ENCODE measurements at places on chromosomes 3 and 15. TPM values are rescaled to one million over a fixed set of nuclear protein-coding genes. Genes with fewer than 3 reads are reported as not detected.

- no peak for ATAC-seq
These were observed 480.1 kb downstream of the FOXP1 start for GRCh38 chr3:71103430-71103921.

DNA sequence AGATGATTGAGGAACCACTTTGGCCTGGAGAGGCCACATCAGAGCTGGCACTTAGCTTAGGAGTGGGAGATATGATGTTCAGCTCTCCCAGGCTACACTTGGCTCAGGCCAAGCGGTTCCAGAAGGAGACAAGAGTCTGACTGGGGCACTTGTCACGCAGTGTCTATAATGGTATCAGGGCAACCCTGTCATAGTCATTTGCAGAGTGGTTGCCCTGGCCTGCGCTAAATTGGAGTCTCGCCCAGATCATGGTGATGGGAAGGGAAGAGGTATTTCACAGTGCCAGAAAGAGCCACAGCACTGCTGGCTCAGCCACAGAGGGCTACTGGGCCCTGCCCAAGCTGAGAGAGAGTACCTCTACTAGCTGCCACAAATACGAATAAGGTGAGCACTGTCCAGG lies 186.9 kb upstream of the CRBN start:
- ATAC-seq: no peak

DNA sequence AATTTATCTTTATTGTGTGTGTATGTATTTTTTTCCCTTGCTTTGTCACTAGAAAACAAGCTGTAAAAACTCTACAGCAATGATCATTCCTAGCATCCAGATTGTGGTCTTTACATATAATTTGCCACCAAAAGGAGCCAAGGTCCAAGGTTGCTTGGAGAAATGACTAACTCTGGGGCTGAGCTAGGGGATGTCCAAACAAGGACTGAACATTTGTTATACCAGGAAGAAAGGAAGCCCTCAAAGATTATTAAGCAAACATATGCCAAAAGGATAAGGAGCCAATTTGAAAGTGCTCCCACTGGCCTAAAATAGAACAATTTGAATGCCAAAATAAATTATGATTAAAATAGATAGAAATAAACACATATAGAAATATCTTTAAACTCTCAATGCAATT lies 293.3 kb downstream of the ZIC1 start:
- ATAC-seq: no peak

GRCh38 chr3:64195789-64196188 lies 29.5 kb downstream of the PRICKLE2 start:
- ATAC-seq: no peak

GRCh38 chr15:27723821-27724220 lies 375.3 kb downstream of the OCA2 start:
- ATAC-seq: no peak

The CLDN18 gene
- total RNA-seq: not detected

GRCh38 chr3:196225086-196225485 lies 8.8 kb downstream of the SLC51A start:
- ATAC-seq: no peak

- no peak for ATAC-seq
These were observed 380.7 kb upstream of the KCNMB2 start for GRCh38 chr3:178155521-178155920.

GRCh38 chr3:148101061-148101460 lies 596.6 kb upstream of the AGTR1 start:
- ATAC-seq: no peak

GRCh38 chr3:76300746-76301145 lies 515.4 kb upstream of the ZNF717 start:
- no peak for ATAC-seq
